RWPE2 (cell line): ENCODE measurements at places on chromosomes 12 and 14.
A peak's percentile ranks its signal among the peaks of the same experiment; 100 is the strongest.

DNA sequence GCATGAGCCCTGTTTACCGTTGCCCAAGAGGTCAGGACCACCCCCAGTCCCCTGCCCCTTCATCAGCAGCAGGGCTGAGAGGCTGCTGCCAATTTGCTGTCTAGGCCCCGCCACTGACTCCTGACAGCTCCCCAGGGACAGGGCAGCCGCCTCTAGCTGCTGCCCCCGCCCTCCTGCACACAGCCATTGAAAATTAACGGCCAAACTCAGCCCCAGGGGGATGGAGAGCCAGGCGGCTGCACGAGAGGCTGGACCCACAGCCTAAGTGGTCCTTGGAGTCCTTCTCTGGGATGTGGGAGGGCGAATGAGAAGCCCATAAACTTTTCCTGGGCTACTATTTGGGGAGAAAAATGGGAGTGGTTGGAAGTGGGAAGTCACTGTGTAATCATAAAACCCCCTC, 4.6 kb downstream of the FOXN4 start:
- no peak overlapping the region for H3K4me3 ChIP-seq
- DNase-seq, result no peak
- peaks cover 41% of the 10 kb centered on the region for H3K27me3 ChIP-seq
- H3K36me3 ChIP-seq, result no peaks in the 10 kb centered on the region
- H3K27ac ChIP-seq, result no peak overlapping the region

DNA sequence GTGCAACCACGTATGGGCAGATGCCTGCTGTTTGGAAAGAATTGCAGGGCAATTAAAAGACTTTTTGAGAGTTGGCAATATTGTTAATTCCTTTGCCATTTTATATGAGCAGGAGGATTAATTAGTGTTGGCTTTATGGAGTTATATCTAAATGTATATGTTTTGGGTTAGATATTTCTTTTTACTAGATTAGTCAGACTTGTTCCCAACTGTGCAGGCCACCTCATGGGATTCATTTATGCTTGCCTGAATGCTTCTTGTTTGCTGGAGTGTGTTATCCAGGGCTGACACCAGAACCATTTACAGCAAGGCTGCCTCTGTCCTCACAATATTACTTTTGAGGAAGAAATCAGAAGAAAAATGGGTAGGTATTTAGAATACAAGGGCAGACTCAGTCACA, 192.5 kb downstream of the KTN1 start:
- DNase-seq, result no peak
- no peaks in the 10 kb centered on the region for H3K36me3 ChIP-seq
- no peaks in the 10 kb centered on the region for H3K27me3 ChIP-seq
- no peaks in the 10 kb centered on the region for H3K4me1 ChIP-seq
- no peak overlapping the region for H3K4me3 ChIP-seq

DNA sequence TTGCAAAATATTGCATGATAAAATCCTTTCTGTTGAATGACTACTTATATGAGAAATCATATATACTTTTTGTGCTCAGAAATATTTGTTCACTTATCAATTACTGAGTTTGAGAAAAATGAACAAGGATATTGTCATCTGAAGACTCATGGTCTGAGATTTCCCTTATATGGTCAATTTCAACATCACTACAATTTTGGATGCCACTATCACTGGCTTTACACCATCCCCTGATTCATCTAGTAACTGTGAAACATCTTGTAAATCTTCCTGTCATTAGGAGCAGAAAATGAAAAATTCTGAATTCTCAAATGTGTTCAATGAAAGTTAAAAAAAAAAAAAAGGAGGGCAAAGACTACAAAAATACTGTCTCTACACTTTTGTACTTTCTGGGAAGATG, 21.8 kb upstream of the GXYLT1 start:
- H3K27me3 ChIP-seq, result no peaks in the 10 kb centered on the region
- peaks cover 12% of the 10 kb centered on the region for H3K4me1 ChIP-seq
- H3K4me3 ChIP-seq, result no peak overlapping the region

DNA sequence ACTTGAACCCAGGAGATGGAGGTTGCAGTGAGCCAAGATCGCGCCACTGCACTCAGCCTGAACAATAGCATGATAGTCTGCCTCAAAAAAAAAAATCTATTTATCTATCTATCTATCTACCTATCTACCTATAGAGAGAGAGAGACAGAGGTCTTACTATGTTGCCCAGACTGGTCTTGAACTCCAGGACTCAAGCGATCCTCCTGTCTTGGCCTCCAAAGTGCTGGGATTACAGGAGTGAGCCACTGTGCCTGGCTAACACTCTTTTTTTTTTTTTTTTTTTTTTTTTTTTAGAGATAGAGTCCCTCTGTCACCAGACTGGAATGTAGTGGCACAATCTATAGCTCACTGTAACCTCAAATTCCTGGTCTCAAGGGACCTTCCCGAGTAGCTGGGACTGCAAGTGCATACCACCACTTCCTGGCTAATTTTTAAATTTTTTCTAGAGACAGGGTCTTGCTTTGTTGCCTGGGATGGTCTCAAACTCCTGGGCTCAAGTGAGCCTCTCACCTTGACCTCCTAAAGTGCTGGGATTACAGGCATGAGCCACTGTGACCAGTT, 1.9 kb downstream of the FAM186A start:
- H3K36me3 ChIP-seq, result no peaks in the 10 kb centered on the region
- no peaks in the 10 kb centered on the region for H3K27me3 ChIP-seq
- DNase-seq, result no peak
- peaks cover 23% of the 10 kb centered on the region for H3K4me1 ChIP-seq
- no peak overlapping the region for H3K27ac ChIP-seq
- no peak overlapping the region for H3K4me3 ChIP-seq

DNA sequence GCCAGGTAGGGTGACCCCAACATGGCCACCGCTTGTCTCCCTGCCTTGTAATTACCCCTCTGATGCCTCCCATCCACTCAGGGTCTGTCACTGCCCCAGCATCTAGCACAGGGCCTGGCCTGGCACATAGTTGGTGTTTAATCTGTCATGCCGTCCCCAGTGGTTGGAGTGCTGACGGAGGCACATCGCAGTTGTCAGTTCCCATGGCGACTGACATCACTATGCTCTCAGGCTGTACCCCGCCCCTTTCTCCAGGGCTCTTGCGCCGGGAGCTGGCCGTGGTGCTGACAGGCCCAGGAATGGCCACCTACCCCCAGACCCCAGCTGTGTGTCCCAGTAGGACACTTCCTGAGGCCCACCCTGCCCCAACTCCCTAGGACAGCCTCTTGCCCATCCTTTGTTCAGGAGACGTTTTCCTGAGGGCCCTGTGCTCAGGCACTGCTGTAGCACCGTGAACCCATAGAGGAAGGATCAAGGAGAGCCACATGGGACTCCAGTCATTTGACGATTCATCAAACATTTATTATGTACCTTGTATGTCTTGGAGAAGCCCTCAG, 23.0 kb downstream of the FAM222A start:
- no peaks in the 10 kb centered on the region for H3K4me1 ChIP-seq
- peak; percentile 56 for DNase-seq
- no peak overlapping the region for H3K27ac ChIP-seq
- H3K36me3 ChIP-seq, result no peaks in the 10 kb centered on the region
- no peaks in the 10 kb centered on the region for H3K27me3 ChIP-seq

DNA sequence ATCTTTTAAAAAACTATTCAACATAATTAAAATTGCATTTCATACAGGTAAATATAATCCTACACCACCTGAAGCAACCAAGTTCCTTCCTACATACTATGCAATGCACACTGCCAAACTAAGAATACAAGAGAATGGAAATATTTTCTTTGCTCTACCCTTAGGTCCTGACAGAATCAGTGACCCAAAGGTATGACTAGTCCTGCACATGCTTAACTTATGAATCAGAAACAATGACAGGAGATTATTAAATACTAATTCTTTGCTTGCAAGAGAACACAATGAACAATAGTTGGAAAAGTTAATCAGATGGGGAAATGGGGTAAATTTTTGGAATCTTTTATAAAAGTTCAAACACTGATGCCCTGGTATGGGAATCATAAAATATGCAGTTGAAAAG, 220.1 kb downstream of the SOX5 start:
- H3K4me3 ChIP-seq, result no peak overlapping the region
- no peaks in the 10 kb centered on the region for H3K36me3 ChIP-seq
- H3K27me3 ChIP-seq, result no peaks in the 10 kb centered on the region
- no peak for DNase-seq
- no peaks in the 10 kb centered on the region for H3K4me1 ChIP-seq

DNA sequence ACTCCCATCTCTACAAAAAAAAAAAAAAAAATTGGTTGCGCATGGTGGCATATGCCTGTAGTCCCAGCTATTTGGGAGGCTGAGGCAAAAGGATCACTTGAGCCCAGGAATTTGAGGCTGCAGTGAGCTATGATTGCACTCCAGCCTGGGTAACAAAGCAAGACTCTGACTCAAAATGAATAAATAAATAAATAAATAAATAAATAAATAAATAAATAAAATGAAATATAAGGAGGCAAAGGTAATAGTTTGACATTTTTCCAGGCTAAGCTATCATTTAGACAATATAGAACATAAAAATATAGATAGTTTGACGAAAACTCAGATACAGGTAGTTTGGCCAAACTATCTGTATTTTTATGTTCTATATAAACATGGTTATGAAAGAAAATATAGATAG, 40.5 kb downstream of the ZCRB1 start:
- no peak for DNase-seq
- no peak overlapping the region for H3K4me3 ChIP-seq
- H3K27me3 ChIP-seq, result no peaks in the 10 kb centered on the region
- H3K36me3 ChIP-seq, result no peaks in the 10 kb centered on the region

DNA sequence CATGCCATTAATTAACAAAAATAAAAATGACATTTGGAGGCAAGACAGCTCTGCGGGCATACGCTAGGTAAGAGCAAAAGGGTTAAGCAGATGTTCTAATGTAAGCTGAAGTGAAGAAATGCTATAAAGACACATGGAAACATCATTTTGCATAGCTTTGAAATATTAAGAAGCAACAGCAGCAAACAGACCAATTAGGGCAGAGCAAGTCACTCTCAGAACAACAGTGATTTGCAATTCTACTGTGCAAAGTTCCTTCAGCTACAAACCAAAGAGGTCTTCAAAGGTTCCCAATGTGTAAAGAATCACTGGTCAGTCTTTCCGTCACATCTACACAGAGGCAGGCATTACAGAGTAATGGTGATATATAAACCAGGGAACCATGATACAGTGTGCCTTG, 68.2 kb downstream of the PAPLN start:
- no peak for DNase-seq
- no peak overlapping the region for H3K4me3 ChIP-seq
- no peak overlapping the region for H3K27ac ChIP-seq
- no peaks in the 10 kb centered on the region for H3K4me1 ChIP-seq

DNA sequence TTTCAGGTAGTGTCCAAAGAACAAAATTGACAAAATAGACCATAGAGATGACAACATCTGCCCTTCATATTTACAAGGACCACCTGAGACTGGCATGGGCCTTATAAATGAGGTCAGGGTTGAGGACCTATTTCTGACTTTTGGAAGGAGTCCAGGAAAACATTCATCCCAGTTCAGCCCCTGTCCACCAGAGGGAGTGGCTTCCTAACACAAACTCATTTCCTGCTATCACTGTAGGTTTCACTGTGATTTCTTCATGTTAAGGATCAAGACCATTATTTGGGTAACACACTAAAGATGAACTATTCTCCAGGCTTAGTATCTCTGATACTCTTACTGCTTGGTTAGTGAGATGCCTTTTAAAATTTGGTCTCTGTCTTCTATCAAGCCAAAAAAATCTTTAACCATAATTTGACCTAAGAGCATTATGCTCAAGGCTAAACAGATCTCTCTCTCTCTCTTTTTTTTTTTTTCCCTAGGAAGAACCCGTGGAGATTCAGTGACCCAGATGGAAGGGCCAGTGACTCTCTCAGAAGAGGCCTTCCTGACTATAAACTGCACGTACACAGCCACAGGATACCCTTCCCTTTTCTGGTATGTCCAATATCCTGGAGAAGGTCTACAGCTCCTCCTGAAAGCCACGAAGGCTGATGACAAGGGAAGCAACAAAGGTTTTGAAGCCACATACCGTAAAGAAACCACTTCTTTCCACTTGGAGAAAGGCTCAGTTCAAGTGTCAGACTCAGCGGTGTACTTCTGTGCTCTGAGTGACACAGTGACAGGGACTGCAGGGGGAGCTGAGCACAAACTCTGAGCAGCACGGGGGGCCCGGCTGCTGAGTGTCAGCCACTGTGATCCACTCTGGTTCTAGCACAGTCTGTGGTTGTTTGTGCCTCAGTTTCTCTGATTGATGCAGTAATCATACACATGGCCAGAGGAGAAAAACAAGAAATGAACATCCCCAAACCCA, 267.6 kb upstream of the OR4E1 start:
- no peaks in the 10 kb centered on the region for H3K36me3 ChIP-seq
- H3K4me1 ChIP-seq, result no peaks in the 10 kb centered on the region
- no peak overlapping the region for H3K4me3 ChIP-seq
- H3K27ac ChIP-seq, result no peak overlapping the region
- peaks cover 50% of the 10 kb centered on the region for H3K27me3 ChIP-seq
- no peak for DNase-seq

GRCh38 chr12:99916555-99916954, 68.2 kb downstream of the ANKS1B start:
- H3K27ac ChIP-seq, result no peak overlapping the region
- H3K4me1 ChIP-seq, result no peaks in the 10 kb centered on the region
- no peak for DNase-seq
- H3K4me3 ChIP-seq, result no peak overlapping the region

DNA sequence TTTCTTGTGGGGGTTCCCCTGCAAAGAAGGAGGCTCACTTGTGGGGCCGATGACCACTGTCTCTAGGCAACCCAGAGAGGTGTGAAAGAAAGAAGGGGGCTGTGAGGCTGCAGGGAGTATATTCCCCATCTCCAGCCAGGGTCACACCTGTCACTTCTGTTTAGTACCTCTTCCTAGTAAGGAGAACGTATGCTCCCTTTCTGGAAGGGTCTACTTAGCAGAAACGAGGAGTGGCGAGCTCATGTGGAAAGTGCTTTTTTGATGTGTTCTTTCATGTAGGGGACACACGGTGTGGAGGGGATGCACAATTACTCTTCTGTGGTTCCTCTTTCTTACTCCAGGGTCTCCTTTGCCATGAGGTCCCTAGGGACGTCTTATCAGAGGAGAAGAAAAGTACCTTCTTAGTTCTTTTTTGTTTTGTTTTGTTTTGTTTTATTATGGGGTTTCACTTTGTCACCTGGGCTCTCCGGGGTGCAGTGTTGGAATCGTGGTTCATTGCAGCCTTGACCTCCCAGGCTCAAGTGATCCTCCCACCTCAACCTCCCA, 58.3 kb downstream of the PRKCH start:
- no peak for DNase-seq
- H3K27ac ChIP-seq, result no peak overlapping the region

- no peak overlapping the region for H3K4me3 ChIP-seq
- DNase-seq, result no peak
- H3K36me3 ChIP-seq, result no peaks in the 10 kb centered on the region
- no peak overlapping the region for H3K27ac ChIP-seq
Observed at GRCh38 chr12:119512772-119513497, 80.6 kb upstream of the TMEM233 start.

GRCh38 chr12:53034459-53034858, 15.4 kb upstream of the TNS2 start:
- DNase-seq, result no peak
- no peaks in the 10 kb centered on the region for H3K4me1 ChIP-seq
- no peak overlapping the region for H3K27ac ChIP-seq
- peaks cover 96% of the 10 kb centered on the region for H3K36me3 ChIP-seq

- H3K36me3 ChIP-seq, result peaks cover 27% of the 10 kb centered on the region
- H3K4me1 ChIP-seq, result no peaks in the 10 kb centered on the region
- no peaks in the 10 kb centered on the region for H3K27me3 ChIP-seq
- DNase-seq, result no peak
Observed at GRCh38 chr12:69579029-69579428, 6.2 kb upstream of the CCT2 start.
